ENCODE measurements at places on chromosomes 11 and 22.

DNA sequence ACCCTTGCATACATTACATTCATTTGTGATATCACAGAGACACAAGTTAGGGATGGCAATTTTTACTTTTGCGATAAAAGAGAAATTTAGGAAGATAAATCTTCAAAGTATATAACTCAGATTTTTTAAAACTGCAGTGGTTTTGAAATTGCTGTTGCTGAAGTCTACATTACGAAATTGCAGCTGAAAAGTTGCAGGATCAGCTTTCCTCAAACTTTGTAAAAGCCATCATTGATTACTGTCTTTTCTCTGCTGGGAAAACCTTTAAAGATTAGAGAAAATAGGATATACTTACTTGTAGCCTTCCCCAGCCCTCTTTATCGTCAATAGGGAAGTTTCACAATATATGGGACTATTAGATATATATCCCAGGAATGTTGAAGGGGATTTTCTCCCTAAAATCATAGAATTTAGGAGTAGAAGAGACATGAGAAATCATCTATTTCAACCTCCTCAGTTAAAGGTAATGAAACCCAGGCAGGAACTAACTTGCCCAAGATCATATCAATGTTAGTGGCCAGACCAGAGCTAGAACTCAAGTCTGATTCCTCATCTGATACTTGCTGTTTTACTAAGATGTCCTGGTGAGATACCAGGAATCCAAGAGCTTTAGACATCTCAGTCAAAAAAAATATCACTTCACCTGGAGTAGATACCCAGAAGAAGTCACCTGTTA, 10.4 kb upstream of the AGBL2 start:
- no peak for DNase-seq

DNA sequence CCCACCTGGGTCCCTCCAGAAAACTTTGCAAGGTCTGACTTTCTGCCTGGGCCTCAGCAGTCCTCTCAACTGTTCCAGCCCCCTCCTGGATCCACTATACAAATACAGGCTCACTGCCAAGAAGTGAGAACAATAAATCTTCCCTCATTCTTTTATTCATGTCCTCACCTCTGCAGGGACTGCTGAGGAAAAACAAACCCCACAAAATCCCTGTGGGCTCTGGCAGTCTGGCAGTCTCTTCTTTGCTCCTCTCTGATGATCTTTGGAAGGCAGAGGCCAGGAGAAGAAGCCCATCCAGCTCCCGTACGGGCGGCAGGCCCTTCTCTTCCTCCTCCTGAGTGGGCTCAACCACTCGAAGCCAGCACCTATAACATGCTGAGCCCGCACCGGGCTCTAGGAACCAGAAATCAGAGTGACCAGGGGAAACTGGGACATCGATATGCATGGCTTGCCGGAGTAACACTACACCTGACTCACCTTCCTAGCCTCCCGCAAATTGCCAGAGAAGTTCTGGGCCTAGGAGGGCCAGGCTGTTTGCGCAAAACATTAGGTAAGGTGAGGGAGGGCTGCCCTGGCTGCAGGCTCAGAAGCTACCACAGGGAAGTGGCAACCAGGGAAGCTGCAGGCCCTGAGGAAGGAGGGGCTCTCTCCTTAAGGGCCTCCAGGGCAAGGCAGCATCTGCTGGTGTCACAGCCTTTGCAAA, 24.2 kb downstream of the TMPRSS5 start:
- DNase-seq, result no peak

GRCh38 chr11:123357990-123358827, 71.9 kb upstream of the GRAMD1B start:
- DNase-seq, result no peak

DNA sequence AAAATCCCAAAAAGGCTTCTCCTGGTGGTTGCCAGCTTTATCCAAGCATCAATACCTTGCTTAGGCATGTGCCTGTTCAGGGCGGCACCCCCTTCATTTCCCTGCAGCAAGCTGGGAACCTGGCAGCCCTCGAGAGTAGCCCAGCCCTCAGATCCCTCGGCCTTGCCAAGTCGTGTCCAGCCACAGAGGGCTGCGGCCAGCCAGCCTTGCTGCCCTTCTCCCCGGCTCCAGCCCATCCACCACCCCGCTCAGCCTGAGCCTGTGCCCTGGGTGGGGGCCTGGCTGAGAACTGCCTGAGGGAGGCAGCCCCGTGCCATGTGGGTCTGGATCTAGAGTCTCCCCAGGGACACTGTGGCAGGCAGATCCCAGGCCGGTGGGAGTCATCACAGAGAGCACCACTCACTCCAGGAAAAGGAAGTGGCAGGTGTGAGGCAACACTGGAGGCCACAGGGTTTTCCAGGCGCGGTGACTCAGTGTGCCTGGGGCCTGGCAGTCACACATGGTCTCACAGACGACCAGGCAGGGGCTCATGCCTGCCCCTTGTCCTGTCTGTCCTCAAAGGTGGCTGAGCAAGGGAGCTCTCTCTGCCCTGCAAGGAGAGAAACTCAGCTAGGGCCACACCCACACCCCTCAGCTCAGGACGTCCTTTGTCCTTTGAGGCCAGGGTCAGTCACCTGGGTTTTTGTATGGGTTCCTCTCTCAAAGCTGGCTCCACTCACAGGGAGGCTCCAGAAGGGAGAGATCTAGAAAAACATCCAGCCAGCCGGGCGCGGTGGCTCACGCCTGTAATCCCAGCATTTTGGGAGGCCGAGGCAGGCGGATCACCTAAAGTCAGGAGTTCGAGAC, 12.2 kb upstream of the CDC42BPG start:
- DNase-seq, result peak; percentile 30

- no peak for DNase-seq
Observed at GRCh38 chr11:62427630-62428233, 8.9 kb downstream of the SCGB1A1 start.

DNA sequence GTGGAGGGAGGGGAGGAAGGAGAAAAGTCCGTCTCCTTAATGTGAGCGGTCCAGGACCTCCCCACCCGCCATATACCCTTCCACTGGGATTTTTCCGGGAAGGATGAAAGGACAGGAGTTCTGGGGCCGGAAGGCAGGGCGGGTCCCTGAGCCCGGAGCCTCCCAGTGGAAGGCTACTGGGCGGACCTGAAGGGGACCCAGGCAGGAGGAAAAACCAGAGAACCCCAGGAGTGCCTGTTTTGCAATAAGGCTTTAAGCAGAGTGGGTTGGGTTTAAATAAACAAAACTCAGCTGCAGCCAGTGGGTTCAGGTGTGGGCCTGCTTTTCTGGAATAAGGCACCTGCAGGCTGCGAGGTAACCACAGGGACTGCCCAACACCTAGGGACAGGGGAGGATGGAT, 1.7 kb upstream of the CELSR1 start:
- no peak for DNase-seq

Data from anterior cingulate cortex (tissue), 58 donors.